ENCODE measurements at places on chromosomes 2 and 18.
A peak's percentile ranks its signal among the peaks of the same experiment; 100 is the strongest.

- DNase-seq: peak; percentile 80
Measured at GRCh38 chr2:8682719-8683667, 1.1 kb downstream of the ID2 start.

- no peak for DNase-seq
Measured at GRCh38 chr2:55355451-55355850, 64.2 kb downstream of the CCDC88A start.

- peak; percentile 84 for DNase-seq
Measured at GRCh38 chr2:10497797-10498251, 49.7 kb upstream of the ODC1 start.

DNA sequence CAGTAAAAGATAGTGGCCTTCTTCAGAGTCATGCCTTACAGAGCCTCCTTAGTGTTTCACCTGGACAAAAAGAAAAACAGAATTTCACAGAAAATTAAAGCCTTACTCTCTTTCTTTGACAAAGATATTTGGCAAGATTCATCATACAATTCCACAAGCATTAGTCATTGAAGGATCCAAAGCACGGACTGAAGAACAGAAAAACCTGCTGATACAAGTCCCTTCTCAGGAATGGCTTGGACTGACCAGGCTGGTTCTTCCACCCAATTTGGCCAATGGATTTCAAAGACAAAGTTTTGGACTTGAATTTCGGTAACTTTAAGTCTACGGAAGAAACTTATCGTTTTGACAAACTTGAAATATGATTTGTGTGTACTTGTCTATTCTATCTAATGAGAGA is 39.1 kb upstream of the GALNT3 start:
- no peak for DNase-seq

GRCh38 chr2:47867205-47867604 is 39.1 kb downstream of the FBXO11 start:
- DNase-seq: peak; percentile 8

GRCh38 chr2:158391876-158392275 is 64.7 kb downstream of the CCDC148 start:
- DNase-seq: no peak

DNA sequence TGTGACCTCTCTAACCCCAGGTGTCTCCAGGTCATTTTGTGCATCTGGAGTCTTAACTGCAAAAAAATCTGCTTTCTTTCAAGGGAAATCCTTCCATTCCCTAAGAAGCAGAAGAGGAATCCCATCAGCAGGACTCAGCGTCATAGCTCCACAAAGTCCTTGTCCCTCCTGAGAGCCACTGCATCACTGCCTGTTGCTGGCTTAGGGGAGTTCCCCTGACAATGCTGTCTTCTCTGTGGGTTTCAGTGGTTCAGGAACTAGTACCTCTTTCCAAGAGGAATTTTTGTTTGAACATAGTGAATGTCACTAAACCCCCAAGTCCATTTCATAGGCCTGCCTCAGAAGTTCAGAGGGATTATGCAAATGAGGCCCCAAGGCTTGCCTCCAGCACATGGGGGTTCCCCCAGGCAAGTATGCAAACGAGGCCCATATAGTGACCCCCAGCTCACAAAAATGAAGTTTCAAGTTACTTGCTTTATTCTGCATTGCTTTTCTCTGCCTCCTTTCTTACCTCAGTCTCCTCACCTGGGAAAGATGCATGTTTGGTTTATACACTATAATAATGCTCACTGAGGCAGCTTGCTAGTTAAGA is 513.9 kb upstream of the MEX3C start:
- DNase-seq: no peak

DNA sequence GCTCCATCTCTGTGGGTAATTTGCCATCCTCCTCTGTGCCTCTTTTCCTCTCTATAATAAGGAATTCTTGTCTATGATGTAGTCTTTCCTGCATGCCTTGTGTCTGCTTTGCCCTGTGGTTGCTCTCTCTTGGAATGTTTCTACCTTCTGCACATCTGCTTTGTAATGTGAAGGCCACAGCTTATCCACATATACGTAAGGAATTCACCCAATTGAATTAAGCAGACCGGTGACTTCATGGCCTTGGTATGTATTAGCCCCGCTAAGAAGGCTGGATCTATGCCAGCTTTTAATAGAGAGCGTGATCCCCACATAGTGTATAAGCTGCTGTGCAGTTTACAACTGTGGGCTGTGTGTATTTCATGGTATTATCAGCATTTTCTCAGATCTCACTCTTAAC is 274.7 kb downstream of the RNF144A start:
- DNase-seq: no peak

- no peak for DNase-seq
Measured at GRCh38 chr2:226256237-226256636, 543.4 kb downstream of the IRS1 start.

- DNase-seq: no peak
Measured at GRCh38 chr18:77528872-77529271, 279.2 kb downstream of the GALR1 start.

DNA sequence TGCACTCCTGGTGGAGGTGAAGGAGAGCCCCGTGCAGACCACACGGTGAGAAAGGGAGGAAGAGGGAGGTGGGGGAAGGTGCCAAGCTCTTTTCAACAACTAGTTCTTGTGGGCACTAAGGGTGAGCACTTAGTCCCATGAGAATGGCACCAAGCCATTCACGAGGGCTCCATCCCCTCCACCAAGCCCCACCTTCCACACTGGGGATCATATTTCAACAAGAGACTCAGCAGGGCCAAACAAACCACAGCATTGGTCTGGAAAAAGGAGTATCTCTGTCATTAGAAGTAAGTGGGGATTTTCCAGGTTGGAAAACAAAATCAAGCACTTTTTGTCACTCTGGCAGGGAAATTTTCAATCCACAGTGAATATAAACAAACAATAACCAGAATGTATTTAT is 38.4 kb downstream of the ZAP70 start:
- no peak for DNase-seq

- DNase-seq: no peak
Measured at GRCh38 chr2:68330691-68331090, 10.9 kb upstream of the CNRIP1 start.

DNA sequence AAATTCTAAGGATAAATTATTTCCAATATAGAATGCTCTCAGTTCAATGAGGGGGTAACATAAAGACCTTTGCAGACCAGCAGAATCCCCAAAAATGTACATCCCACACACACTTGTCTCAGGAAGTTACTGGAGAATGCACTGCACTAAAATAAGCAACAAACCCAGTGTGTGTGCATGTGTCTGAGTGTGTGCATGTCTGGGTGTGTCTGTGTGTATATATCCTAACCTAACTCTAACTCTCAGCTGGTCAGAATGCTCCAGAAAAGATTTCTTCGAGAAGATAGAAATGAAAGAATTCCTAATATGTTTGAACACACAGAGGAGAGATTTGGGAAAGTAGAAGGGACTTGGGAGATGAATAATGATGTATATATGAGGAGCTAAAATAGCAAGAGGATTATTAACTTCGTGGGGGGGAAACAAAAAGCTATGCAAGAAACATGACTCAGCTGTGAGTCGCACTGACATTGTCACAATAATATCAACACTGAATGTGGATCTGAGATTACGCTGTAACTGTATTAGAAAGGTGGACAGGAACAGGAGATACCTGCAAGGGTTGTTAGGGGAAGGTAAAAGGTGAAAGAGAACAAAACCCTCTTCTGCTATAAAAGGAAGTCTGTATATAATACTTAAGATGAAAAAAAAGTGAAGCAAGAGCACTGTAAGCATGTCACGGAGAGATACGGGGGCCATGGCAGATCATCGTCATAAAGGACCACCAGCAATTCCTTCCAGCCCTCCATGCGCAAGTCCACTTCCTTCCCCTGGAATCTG is 11.1 kb downstream of the COLEC12 start:
- DNase-seq: no peak

Data from NCI-H1694 (cell line).